ENCODE measurements at places on chromosomes 12 and 14. TPM values are rescaled to one million over a fixed set of nuclear protein-coding genes. Genes with fewer than 3 reads are reported as not detected.

GRCh38 chr12:91777268-91777992 lies 368.2 kb downstream of the BTG1 start:
- DNase-seq = no peak

DNA sequence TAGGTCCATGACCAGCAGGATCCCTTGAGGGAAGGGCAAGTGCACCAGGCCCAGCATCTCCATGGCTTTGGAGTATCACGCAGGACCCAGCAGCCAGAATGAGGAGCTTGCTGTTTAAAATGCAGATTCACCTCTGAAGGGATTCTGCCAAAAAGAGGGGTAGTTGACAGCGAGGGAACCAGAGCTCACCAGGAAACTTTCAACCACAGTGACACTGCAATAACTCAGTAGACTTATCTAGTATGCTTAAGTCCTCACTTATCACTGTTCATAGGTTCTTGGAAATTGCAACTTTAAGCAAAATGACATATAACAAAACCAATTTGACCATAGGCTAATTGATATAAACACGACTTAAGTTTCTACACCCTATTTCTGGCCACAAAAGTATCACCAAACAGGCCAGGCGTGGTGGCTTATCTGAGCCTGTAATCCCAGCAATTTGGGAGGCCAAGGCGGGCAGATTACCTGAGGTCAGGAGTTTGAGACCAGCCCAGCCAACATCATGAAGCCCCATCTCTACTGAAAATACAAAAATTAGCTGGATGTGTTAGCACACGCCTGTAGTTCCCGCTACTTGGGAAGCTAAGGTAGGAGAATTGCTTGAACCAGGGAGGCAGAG lies 21.4 kb upstream of the CKAP4 start:
- DNase-seq = no peak

DNA sequence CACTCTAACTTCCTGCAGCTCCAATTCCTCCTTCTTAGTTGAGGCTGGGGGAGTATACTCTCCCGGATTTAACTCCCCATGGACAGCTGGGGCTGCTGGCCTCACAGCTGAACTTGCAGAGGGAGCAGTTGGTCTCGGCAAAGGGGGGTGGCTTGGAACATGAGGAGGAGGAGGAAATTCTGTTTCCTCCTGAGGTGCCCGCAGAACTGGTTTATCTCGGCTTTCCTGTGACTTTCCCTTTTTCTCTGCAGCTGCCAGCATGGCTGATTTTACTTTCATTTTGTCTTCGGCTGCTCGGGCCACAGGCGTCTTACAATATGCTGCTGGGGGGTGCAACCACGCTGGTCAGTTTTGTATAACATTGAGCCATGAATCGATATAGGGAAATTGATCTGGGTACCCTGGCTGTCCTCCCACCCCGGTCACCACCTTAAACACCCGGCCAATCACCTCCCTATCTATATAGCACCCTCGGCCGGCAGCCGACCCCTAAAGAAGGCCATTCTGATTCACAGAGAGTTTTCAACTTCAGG lies 1317.6 kb downstream of the TMEM121 start:
- no peak for DNase-seq

C12orf76 gene
- total RNA-seq = 45.2 TPM

ST8SIA1 gene
- 16.4 TPM for total RNA-seq

TAS2R9 gene
- total RNA-seq = 1.4 TPM

SLC38A2 gene
- total RNA-seq = 287 TPM
